ENCODE measurements at places on chromosomes 4 and X.

DNA sequence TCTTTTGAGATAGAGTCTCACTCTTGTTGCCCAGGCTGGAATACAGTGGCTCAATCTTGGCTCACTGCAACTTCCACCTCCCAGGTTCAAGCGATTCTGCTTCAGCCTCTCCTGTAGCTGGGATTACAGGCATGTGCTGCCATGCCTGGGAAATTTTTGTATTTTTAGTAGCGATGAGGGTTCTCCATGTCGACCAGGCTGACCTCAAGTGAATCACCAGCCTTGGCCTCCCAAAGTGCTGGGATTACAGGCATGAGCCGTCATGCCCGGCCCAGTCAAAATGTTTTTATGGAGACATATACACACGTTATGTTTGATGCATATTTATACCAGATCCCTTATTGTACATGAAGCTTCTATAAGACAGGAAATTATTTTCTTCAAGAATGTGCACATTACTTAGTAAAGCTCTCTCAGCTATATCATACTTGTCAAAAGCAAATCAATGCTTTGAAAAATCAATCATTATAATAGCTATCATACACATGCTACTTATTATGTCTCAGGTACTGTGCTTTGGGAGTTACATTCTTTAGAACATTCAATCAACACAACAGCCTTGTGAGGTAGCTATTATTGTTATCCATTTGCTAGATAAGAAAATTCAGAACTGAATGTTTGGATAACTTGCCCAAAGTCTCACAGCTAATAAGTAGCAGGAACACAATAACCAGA lies 269.2 kb downstream of the FSTL5 start:
- no peaks in the 10 kb centered on the region for H3K4me1 ChIP-seq
- no peaks in the 10 kb centered on the region for H3K36me3 ChIP-seq
- DNase-seq = no peak
- no peak overlapping the region for H3K27ac ChIP-seq
- no peaks in the 10 kb centered on the region for H3K27me3 ChIP-seq

- no peak overlapping the region for H3K27ac ChIP-seq
- no peak overlapping the region for H3K4me3 ChIP-seq
- H3K27me3 ChIP-seq = peaks cover 70% of the 10 kb centered on the region
- no peak for DNase-seq
Observed at GRCh38 chr4:4868040-4868757, 8.7 kb downstream of the MSX1 start.

GRCh38 chrX:130878350-130879341 lies 24.4 kb downstream of the ENOX2 start:
- no peak overlapping the region for H3K4me3 ChIP-seq
- no peak overlapping the region for H3K27ac ChIP-seq
- no peaks in the 10 kb centered on the region for H3K27me3 ChIP-seq

- no peak overlapping the region for H3K4me3 ChIP-seq
- no peaks in the 10 kb centered on the region for H3K36me3 ChIP-seq
- H3K27ac ChIP-seq = no peak overlapping the region
Observed at GRCh38 chrX:134186362-134187121, 50.4 kb upstream of the CCDC160 start.

GRCh38 chr4:60531776-60532379 lies 668.2 kb upstream of the ADGRL3 start:
- H3K36me3 ChIP-seq = no peaks in the 10 kb centered on the region
- DNase-seq = no peak
- no peaks in the 10 kb centered on the region for H3K27me3 ChIP-seq

- no peaks in the 10 kb centered on the region for H3K4me1 ChIP-seq
- H3K27ac ChIP-seq = no peak overlapping the region
- H3K4me3 ChIP-seq = no peak overlapping the region
- DNase-seq = no peak
Observed at GRCh38 chr4:47717188-47717587, 120.7 kb downstream of the CORIN start.

- DNase-seq = no peak
- no peaks in the 10 kb centered on the region for H3K4me1 ChIP-seq
- no peaks in the 10 kb centered on the region for H3K36me3 ChIP-seq
- H3K27me3 ChIP-seq = no peaks in the 10 kb centered on the region
Observed at GRCh38 chr4:139848028-139848427, 182.4 kb downstream of the MGST2 start.

DNA sequence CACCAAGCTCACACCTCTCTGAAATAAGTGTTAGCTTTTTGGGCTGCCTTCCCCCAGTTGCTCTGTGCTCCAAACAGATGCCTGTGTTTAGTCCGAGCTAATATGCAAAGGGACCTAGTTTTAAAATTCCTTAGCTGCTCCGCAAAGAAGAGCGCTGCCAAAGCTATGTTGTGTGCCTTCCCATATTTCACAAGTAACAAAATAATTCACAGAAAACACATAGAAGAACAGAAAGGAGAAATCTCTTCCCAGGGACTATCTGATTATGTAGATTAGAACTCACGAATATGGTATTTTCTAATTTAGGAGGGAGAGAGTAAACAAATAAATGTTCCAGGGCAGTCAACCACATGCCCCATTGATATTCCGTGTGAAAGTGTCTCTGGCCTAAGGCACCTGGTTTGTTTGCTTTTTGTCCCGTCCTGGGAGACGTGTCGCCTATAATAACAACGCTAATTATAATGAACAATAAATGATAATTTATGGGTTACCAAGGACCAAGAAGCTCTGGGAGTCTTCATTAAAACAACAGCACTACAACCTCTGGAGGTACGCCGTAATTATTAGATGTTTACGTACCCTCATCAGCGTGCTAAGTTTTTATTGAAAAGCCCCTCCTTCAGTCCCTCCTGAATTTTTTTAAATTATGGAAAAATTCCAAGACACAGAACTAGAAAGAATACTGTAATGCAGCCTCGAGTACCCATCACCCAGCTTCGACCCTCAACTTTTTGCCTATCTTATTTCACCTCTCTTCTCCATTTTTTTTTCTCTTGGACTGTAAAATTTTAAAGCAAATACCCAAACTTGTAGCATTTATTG lies 1.2 kb upstream of the CCNG2 start:
- peak overlapping the region; percentile 40 for H3K27ac ChIP-seq
- no peak for DNase-seq
- H3K36me3 ChIP-seq = no peaks in the 10 kb centered on the region
- peak overlapping the region; percentile 100 for H3K4me3 ChIP-seq
- H3K27me3 ChIP-seq = no peaks in the 10 kb centered on the region

- no peaks in the 10 kb centered on the region for H3K27me3 ChIP-seq
- no peak overlapping the region for H3K27ac ChIP-seq
- no peak for DNase-seq
- H3K4me1 ChIP-seq = peaks cover 6% of the 10 kb centered on the region
Observed at GRCh38 chr4:1023895-1024740, 12.7 kb downstream of the FGFRL1 start.

DNA sequence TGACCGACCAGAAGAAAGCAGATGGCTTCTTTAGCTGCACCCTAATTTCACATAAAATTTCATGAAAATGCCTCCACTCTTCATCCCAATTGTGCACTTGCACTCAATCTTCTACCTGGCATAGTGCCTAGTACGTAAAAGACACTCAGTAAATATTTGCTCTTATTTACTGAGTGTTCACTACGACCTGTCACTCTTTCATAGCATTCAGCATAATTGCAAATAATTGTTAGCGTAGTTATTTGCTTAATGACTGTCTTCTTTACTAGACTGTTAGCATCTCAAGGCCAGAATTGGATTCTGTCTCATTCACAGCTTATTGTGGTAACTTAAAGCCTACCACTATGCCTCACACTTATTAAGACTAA lies 130.2 kb downstream of the ENOX2 start:
- DNase-seq = no peak
- no peaks in the 10 kb centered on the region for H3K27me3 ChIP-seq
- H3K27ac ChIP-seq = no peak overlapping the region
- H3K4me3 ChIP-seq = no peak overlapping the region

GRCh38 chr4:102196221-102196620 lies 149.1 kb downstream of the SLC39A8 start:
- H3K36me3 ChIP-seq = no peaks in the 10 kb centered on the region
- H3K4me1 ChIP-seq = no peaks in the 10 kb centered on the region
- DNase-seq = no peak
- H3K27me3 ChIP-seq = no peaks in the 10 kb centered on the region
- no peak overlapping the region for H3K4me3 ChIP-seq

GRCh38 chr4:118036336-118036735 lies 2.0 kb downstream of the NDST3 start:
- no peak overlapping the region for H3K4me3 ChIP-seq
- peaks cover 8% of the 10 kb centered on the region for H3K27me3 ChIP-seq
- no peak overlapping the region for H3K27ac ChIP-seq
- H3K36me3 ChIP-seq = no peaks in the 10 kb centered on the region
- H3K4me1 ChIP-seq = no peaks in the 10 kb centered on the region
- no peak for DNase-seq

DNA sequence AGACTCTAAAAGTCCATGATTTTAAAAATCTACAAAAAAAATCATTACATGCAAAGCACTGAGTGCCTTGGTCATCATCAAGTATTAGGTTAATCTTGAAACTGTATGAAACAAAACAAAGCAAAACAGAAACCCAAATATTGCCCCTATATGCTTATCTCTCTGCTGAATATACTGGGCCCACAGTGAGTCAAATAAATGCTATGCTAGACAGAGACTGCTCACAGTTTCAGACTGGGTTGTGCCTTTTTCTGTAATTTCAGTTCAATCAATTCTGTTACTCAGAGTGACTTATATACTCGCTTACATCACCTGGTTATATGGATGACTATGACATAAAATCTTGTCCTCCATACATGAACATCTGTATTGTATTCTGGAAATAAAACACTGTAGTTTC lies 257.1 kb upstream of the ACTRT1 start:
- no peak for DNase-seq
- H3K27me3 ChIP-seq = no peaks in the 10 kb centered on the region
- no peaks in the 10 kb centered on the region for H3K4me1 ChIP-seq
- H3K36me3 ChIP-seq = no peaks in the 10 kb centered on the region

DNA sequence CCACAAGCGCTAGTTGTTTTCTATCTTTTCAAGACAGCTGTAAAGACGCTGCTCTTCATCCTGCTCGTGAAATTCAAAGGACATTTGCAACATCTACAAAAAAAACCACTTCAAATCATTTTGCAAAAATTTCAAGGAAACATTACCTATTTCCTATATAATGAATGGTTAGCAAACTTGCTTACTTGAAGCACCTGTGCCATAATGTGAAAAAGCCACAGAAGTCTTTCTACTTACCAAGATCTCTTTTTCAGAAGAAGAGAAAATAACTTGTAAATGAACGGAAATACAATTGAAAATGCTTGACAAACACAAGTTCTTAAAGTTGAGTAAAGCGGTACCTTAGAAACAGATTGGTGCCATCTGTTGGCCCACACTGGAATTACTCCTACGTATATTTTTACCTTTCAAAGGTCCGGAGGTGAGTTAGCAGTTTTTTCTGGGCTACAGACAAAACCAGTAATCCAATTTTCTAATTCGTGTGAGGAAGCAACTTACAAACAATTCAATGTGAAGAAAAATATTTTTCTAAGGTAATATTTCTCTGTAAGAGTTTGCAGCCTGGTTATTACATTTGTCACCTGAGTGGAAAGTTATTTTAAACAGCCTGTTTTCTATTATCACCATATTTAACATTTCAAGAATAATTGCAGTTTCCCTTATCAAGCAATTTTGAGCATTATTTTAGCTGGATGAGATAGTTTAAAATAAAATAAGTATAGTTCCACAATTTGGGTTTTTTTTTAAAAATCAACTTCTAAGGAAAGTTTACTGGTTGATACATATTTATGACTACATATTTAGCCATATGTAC lies at the start of gene TLR6:
Gene TLR6, minus strand, starts transcription at position 294 of the 814 bp plus-strand sequence. CDS start 27,344 bp downstream, outside the sequence.
- no peaks in the 10 kb centered on the region for H3K27me3 ChIP-seq
- H3K4me1 ChIP-seq = peaks cover 7% of the 10 kb centered on the region
- peak within 1 kb of the TSS; percentile 9 for H3K27ac ChIP-seq
- no peak for DNase-seq
- H3K36me3 ChIP-seq = no peaks in the 10 kb centered on the region
- peak within 1 kb of the TSS; percentile 22 for H3K4me3 ChIP-seq

GRCh38 chrX:78321809-78322208 lies 5.6 kb downstream of the CYSLTR1 start:
- H3K4me1 ChIP-seq = peaks cover 9% of the 10 kb centered on the region
- peak; percentile 27 for DNase-seq
- peak overlapping the region; percentile 23 for H3K27ac ChIP-seq
- no peak overlapping the region for H3K4me3 ChIP-seq

DNA sequence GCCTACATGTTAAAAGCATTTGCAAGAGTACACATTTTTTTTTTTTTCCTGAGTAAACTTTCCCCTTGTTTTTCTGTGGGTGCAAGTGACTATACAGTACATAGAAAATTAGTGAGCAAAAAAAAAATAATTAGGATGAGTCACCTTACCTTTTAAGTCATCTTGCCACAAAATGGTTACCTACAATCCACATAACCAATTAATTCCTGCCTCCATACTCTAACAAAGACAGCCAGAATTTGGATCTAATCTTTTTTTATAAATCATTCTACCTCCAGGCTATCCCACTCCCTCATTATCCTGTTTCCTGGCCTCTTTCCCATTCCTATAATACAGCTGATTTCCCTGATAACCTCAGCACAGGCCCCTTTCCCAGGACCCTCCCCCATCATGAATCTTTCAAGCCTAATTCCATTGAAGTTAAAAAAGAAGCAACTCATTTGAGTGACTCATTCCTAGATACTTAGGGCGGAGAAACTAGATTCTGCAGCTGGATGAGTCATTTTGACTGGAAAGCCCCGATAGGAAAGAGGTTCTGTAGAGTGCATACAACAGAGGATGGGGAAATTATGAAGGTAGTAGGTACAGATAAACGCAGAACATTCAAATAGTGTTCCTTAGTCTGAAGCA lies 128.2 kb downstream of the C4orf51 start:
- H3K27ac ChIP-seq = no peak overlapping the region
- no peak for DNase-seq
- H3K4me3 ChIP-seq = no peak overlapping the region
